ENCODE measurements at places on chromosomes 3 and 15.
A peak's percentile ranks its signal among the peaks of the same experiment; 100 is the strongest.

DNA sequence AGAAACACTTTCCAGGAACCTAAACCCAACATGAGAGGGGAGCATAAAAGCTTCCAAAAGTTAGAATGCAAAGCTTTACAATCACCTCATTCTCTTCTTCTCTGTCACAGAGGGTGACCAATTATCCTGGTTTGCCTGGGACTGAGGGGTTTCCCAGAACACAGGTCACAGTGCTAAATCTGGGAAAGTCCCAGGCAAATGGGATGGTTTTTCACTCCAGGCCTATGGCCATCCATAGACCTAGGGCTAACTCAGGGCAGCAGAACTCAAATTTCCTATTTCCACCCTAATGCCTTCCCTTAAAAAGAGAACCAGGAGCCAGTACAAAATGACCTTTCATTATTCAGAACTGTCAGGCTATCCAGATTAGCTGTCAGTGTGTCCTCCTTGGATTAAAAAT lies 77.0 kb downstream of the TM4SF4 start:
- no peak for DNase-seq

DNA sequence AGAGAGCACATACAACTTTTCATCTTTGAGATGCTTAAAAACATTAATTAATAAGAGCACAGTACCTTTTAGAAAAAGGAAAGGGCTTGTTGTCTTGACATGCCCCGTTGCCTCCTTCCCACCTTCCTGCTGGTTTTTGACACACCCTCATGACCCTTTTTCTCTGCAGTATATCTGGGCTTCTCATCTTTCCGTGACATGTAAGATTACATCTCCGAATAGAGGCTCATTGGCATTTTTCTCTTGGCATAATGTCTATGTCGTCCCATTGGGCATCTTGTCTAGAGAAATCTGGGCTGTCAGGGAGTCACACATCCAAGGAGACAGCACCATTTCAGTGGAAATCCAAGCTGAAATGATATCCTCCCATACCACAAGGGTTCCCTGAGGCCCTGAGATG lies 64.1 kb downstream of the LRTM1 start:
- DNase-seq, result no peak

- DNase-seq, result no peak
These were observed 13.2 kb downstream of the ARHGEF3 start for GRCh38 chr3:56788521-56788920.

DNA sequence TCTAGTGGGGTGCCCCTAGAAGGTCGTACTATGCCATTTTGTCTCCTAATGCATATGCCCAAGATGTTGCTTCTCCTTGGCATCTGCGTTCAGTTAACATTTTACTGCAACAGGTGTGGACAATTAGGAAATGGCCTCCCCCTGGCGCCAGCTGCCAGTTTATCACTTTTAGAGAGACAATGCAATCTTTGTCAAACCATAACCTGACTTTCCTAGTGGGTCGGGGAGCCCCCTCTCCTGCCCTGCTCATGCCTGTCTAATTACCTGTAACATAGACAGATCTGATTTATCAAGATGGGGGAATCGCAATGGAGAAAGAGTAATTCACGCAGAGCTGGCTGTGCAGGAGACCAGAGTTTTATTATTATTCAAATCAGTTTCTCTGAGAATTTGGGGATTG lies 353.7 kb upstream of the SGO1 start:
- no peak for DNase-seq

- DNase-seq, result peak; percentile 30
These were observed 287.5 kb downstream of the MAGI1 start for GRCh38 chr3:65751123-65751700.

GRCh38 chr3:188025555-188025954 lies 128.4 kb upstream of the LPP start:
- DNase-seq, result no peak
